ENCODE measurements at places on chromosomes 16 and 17.
A peak's percentile ranks its signal among the peaks of the same experiment; 100 is the strongest.

DNA sequence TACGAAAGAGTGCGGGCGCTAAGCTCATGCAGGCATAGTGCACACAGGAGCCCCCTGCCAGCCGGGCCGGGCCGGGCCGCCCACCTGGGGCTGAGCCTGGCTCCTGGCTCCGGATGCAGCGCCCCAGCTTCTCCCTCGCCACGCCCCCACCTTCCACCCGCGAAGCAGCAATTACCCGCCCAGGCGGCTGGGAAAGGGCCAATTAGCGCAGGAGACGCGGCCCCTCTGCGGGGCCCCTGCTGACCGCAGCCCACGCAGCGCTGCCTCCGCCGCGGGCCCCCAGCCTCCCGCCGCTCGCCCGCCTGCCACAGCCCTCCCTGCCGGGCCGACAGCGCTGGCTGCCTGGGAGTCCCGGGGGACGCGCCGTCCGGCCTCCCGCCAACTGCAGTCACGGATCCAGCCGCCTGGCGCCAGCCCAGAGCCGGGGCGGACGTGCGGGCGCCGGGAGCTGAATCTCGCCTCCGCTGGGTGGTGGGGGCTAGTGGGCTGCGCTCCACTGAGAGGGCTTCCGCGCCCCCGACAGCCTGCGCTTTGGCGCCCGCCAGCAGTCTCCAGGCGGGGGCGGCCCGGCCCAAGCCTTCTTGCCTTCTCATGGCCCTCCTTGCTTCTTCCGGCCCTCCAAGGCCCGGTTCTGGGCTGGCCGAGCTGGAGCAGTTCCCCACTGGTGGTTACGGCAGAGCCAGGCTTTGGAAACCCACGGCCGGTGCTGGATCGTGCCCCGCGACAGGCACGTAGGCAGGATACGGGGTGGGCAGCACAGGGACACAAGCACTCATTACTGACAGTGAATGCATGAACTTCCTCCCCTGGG lies 14.9 kb upstream of the CBFB start:
- DNase-seq: peak; percentile 91

GRCh38 chr16:50940275-50940854 lies 198.5 kb downstream of the CYLD start:
- DNase-seq: no peak

GRCh38 chr16:30551781-30552180 lies 6.4 kb downstream of the ZNF764 start:
- DNase-seq: peak; percentile 73

- no peak for DNase-seq
Observed at GRCh38 chr17:38897176-38897575, 27.3 kb downstream of the LASP1 start.
